Small intestine (tissue), 16 donors: ENCODE measurements at places on chromosomes 5 and 9. TPM values are rescaled to one million over a fixed set of nuclear protein-coding genes. Genes with fewer than 3 reads are reported as not detected.

DNA sequence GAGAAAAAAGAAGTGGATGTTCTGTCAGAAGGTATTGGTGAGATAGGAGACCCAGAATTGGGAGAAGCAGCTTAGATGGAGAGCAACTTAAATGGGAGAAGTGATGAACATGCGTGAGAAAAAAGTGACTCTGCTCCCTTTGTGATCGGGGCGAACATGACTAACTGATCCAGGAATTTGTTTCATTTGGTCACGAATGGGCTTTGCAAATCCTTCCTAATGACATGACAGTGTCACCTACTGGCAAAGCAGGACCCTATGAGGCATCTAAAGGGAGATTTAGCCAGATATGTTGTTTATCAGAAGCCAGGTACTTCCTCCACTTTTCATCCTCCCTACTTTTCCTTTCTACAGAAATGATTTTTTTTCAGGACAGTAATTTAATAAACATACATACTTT lies 787.4 kb upstream of the RGMB start:
- no peak for DNase-seq

Gene CATSPER3
- polyA plus RNA-seq = 3.2 TPM

GRCh38 chr5:9173281-9174048 lies 372.4 kb downstream of the SEMA5A start:
- DNase-seq = no peak

DNA sequence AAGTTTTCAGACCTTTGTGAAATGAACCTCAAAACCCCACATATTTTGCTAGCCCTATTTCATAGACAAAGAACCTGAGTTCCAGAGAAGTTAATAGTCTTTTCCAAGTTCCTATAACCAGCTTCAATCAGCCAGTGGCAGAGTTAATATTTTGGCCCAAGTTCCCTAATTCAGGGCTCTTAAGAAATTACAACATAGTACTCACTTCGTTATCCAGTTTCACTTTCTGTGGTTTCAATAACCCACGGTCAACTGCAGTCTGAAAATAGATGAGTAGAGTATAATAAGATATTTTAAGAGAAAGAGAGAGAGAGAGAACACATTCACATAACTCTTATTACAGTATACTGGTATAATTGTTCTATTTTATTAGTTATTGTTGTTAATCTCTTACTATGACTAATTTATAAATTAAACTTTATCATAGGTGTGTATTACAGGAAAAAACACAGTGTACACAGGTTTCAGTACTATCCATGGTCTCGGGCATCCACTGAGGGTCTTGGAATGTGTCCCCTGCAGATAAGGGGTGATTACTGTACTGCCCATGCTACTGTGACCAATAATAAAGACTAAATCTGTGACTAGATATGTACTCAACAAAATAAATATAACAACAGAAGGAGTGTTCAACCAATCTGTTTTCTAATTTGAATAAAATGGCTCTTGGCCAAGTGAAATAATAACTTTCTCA lies 9.3 kb upstream of the MYOT start:
- peak; percentile 8 for DNase-seq

- no peak for DNase-seq
Observed at GRCh38 chr9:114559830-114560513, 27.6 kb upstream of the ATP6V1G1 start.

- no peak for DNase-seq
Observed at GRCh38 chr5:180791611-180792213, 10.9 kb downstream of the MGAT1 start.

DNA sequence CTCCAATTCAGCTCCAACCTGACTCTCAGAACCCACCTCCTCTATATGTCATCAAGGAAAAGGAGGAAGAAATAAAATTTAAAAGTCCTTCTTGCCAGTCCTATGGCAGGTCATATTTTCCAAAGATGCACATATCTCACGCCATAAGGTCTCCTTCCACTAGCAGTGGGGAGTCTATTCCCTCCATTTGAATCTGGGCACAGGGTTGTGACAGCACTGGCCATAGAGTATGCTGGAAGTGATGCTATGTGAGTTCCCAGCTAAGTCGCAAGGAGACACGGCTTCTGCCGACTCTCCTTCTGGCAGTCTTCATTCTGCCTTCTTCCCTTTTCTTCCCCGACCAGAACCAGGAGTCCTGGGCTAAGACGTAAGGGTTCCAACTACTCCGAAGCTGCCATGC lies 883.9 kb upstream of the DMAC1 start:
- DNase-seq = no peak

- DNase-seq = no peak
Observed at GRCh38 chr9:119559056-119559455, 189.8 kb upstream of the BRINP1 start.

DNA sequence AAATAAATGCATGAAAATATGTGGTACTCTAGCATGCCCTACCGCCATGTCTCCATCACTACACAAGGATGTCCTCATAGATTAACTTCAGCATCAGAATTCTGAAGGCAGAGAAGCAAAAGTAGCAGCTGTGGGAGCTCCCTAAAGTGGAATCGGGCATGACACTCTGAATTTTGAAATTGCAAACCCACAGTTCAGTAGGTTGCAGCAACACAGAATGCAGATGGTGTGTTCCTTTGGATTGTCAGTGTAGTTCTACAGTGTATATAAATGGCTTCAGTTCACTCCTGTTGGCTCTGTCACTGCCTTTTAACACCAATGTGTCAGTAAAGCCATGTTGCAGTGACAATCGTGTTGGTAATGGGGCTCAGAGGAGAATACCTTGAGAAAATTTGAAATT lies 973.6 kb upstream of the WWC1 start:
- DNase-seq = no peak

Gene SHOC1
- not detected for polyA plus RNA-seq

DNA sequence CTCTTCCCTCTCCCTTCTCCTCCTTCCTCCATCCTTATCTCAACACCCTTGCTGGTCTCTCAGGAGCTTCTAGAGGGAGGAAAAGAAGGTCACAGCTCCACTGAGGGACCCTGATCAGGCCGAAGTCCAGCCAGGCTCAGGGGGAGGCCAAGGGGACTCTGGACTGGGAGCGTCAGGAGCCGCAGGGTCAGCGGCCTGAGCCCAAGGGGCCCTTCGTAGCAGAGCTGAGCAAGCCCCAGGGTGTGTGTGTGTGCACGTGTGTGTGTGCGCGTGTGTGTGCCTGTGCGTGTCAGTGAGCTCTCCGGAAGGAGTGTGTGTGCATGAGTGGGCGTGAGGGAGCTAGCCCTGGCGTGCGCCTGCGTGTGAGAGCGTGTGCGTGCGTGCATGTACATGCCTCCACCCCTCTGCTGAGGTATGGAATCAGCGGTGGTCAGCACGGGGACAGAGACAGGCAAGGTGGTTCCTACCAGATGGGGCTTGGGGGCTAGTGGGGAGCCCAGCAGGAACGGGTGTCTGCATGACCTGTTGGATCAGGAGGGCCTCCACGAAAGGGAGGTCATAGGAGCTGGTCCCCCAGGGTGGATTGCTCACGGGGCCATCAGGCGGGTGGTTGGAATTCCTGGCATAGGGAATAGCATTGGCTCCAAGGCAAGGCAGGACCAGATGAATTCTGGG lies 10.0 kb upstream of the AGPAT2 start:
- DNase-seq = peak; percentile 93

Gene FBN2
- not detected for polyA plus RNA-seq

DNA sequence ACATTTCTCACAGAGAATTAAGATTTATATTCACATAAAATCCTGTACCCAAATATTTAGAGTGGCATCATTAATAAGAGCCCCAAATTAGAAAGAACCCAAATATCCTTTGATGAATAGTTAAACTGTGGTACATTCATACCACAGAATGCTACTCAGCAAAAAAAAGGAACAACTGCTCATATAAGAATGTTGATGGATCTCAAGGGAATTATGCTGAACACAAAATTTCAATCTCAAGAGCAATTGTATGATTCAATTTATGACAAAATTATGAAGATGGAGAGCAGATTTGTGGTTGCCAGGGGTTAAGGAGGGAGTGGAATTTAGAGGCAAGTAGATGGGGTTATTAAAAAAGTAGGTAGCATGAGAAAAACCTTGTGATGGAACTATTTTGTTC lies 4.5 kb upstream of the PAIP1 start:
- no peak for DNase-seq

GRCh38 chr9:892123-892522 lies 50.6 kb downstream of the DMRT1 start:
- DNase-seq = no peak

- DNase-seq = peak; percentile 95
Observed at GRCh38 chr9:137021979-137022661, 5.9 kb downstream of the ABCA2 start.

Gene RAB14
- 39.4 TPM for polyA plus RNA-seq

- no peak for DNase-seq
Observed at GRCh38 chr5:10276691-10277090, 26.6 kb downstream of the CCT5 start.

DNA sequence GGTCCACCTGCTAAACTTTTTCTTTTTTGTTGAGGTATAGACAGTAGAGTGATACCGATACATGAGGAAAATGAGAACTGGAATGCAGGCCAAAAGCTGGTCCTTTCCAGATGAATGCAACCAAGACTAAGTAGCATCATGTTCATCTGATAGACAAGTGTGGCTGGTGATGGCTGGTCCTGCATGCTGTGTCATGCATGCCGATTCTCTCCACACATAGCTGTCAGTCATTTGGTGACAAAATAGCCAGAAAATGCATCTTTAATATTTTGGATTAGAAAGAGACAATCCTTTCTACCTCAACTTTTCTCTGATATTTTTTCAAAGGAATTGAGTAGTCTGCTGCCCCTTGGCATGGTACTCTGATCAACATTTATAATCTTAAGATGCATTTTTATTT lies 49.9 kb downstream of the ZSWIM6 start:
- no peak for DNase-seq

- peak; percentile 77 for DNase-seq
Observed at GRCh38 chr9:134328341-134328840, 2.1 kb downstream of the RXRA start.

Gene SLC6A18
- polyA plus RNA-seq = not detected

DNA sequence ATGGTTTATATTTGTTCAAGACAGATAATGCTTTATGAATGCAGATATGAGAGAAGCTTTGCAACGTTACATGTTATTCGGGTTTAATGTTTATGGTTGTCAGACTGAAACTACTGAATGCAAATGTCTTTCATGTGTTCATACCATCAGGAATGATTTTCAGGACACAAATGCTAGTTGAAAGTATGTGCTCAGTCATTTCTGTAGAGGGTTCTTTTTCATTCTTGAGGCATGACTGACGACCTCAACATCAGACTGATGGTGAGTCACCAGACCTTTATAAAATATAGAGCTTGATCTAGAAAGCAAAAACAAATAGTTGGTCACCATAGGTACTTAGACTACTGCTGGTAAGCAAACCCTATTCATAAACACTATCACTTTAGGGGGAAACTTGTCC lies 287.3 kb upstream of the NUDT12 start:
- no peak for DNase-seq

DNA sequence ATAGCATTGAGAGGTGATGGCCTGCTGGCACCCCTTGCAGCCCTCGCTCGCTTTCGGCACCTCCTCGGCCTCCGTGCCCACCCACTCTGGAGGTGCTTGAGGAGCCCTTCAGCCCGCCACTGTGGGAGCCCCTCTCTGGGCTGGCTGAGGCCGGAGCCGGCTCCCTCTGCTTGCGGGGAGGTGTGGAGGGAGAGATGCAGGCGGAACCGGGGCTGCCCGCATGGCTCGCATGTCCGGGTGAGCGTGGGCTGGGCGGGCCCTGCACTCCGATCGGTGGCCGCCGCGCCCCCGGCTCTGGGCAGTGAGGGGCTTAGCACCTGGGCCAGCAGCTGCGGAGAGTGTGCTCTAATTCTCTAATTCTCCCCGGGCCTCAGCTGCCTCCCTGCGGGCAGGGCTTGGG lies 101.1 kb downstream of the KIF4B start:
- DNase-seq = no peak

Gene ADAMTS12
- polyA plus RNA-seq = 2.8 TPM

Gene ELP1
- polyA plus RNA-seq = 24.6 TPM

Gene NTRK2
- not detected for polyA plus RNA-seq

Gene ICE1
- 7.8 TPM for polyA plus RNA-seq

DNA sequence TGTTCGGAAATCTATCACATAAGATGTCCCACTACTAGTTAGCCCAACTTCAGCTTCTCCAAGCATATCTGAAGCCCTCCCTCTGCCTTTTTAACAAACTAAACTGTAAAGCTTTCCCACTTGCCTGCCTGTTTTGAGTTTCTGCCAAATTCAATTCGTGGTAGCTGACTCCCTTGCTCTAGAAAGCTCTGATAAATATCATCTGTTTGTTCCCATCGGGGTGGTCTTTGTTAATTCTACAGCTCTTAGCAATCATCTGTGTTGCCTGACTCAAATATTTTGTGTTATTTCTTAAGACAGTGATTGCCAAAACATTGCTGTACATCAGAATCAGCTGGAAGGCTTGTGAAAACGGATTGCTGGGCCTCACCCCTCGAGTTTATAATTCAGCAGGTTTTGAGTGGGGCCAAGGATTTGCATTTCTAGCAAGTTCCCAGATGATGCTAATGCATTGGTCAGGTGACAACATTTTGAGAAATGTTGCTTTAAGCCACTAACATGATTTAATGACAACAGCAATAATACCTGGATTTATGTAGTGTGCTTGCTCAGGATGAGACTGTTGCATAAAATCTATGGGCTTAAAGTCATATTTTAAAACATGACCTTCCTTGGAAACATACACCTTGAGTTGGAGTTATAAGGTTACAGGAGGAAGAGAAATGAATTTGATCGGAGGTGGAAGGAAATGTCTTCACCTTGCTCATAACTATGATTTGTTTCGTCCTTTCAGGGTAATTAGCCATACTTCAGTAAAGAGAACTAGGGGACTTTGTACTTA lies 631.9 kb downstream of the PSAT1 start:
- no peak for DNase-seq

DNA sequence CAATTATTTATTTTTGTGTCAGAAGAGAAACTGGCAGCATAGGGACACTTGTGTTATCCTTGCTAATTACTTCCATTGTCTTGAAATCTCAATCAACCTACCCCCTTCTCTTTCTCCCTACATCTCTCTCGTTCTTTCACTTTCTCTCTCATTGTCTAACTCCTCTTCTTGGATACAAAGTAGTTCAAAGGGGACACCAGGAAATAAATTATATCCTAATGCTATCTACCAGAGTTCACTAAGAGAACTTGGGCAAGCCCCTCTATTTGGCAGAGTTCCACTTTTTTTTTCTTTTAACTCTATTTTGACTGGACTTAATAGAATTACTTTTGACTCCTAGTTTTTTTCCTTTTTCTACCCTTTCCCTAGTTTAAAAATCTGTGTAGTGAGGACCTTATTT lies 102.2 kb downstream of the MEF2C start:
- no peak for DNase-seq

Gene STING1
- polyA plus RNA-seq = 3.0 TPM

GRCh38 chr5:149823375-149823774 lies 93.3 kb downstream of the PPARGC1B start:
- no peak for DNase-seq

GRCh38 chr5:66171349-66172344 lies 27.5 kb downstream of the SREK1 start:
- peak; percentile 49 for DNase-seq

GRCh38 chr5:176912115-176912514 lies 13.0 kb upstream of the HK3 start:
- no peak for DNase-seq

GRCh38 chr9:83430681-83431080 lies 107.5 kb downstream of the FRMD3 start:
- DNase-seq = no peak
